Gastrocnemius medialis (tissue), 4 donors: ENCODE measurements at places on chromosomes 5 and 9. TPM values are rescaled to one million over a fixed set of nuclear protein-coding genes. Genes with fewer than 3 reads are reported as not detected.

DNA sequence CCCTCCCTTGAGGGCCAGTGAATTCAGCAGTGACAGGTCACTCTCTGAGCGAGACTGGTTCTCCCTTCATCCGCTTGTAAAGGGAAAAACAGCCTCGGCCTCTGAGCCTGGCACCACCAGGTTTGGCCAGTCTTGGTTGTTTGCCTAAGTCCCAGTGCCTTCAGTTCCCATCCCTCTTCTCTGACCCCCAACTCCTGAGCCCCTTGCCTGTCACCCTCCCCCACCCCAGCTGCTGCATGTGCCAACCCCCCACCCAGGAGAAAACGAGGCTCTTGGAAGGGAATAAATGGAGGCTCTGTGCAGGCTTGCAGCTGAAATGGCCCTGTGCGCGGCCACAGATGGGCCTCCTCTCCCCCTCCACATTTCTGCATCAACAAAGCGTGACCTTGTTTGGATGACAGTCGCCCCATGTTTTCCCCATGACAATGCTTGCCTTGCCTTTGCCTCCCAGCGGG, 3.1 kb downstream of the URM1 start:
- DNase-seq = no peak
- H3K27me3 ChIP-seq = no peaks in the 10 kb centered on the region
- H3K36me3 ChIP-seq = no peaks in the 10 kb centered on the region
- no peak overlapping the region for H3K27ac ChIP-seq
- no peak overlapping the region for H3K4me3 ChIP-seq
- H3K4me1 ChIP-seq = peaks cover 16% of the 10 kb centered on the region

- no peak overlapping the region for H3K4me3 ChIP-seq
- no peaks in the 10 kb centered on the region for H3K4me1 ChIP-seq
- no peak for DNase-seq
- no peaks in the 10 kb centered on the region for H3K27me3 ChIP-seq
Observed at GRCh38 chr5:76870046-76870445, 20.2 kb downstream of the S100Z start.

PCDHA1 gene
- total RNA-seq = not detected

ANKRD33B gene
- total RNA-seq = 38.9 TPM

RNF183 gene
- total RNA-seq = not detected

GRCh38 chr9:128316421-128316820, 5.8 kb downstream of the TRUB2 start:
- DNase-seq = no peak
- H3K4me1 ChIP-seq = peaks cover 3% of the 10 kb centered on the region
- no peaks in the 10 kb centered on the region for H3K27me3 ChIP-seq
- H3K36me3 ChIP-seq = peaks cover 65% of the 10 kb centered on the region
- no peak overlapping the region for H3K27ac ChIP-seq

DNA sequence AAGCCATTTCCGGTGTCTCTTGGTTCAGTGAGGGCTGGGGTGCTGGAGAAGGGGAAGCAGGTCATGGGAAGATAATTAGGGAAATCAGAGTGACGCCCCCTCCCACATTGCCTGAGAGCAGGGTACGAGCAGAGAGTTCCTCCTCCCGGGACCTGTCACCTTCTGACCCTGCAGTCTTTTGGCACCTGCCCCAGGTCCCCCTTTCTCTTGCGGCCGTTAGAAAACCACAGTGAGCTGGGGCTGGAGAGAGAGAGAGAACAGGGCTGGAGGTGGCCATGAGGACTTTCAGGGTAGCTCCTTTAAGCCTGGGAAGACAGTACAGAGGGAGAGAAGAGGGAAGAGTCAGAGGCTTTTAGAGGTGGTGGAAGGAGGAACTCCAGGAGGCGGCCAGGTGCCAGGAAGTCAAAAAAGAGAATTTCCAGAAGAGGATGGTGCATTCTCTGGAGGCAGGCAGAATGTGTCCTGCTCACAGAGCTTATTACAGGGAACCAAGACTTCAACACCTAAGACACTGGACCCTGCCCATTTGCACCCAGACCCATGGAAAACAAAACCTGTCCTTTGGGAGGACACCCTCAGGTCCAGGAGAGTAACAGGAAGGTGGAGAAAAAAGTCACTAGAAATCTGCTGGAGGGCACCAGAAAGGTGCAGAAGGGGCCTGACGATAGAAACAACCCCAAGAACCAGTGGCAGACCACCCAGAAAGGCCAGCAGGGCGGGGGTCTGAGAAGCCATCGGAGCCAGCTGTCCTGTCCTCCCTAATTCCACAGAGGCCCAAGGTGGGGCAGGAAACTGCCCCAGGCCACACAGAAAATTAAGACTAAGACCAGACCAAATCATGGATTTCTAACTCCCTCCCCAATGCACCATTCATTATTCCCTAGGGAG, 6.5 kb upstream of the ACSL6 start:
- no peaks in the 10 kb centered on the region for H3K36me3 ChIP-seq
- H3K4me1 ChIP-seq = no peaks in the 10 kb centered on the region
- no peak for DNase-seq

DNA sequence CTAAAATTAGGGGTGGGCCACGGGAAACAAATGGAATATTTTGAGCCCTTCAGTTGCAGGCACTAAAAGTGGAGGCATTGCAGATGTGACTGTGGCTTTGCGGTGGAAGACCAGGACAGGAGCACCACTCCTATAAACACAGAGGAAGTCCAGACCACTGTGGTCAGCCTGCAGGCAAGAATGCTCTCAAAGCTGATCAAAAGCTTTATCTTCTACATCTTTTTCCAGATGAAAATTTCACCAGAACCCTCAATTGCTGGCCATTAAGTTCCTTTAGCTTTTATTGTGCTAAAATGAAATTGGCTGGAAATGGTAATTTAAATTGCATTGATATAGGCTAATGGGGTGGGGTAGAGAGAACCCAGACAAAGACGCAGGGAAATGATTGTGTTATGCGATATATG, 208.8 kb downstream of the ERCC6L2 start:
- H3K27ac ChIP-seq = no peak overlapping the region
- H3K4me1 ChIP-seq = no peaks in the 10 kb centered on the region
- H3K36me3 ChIP-seq = no peaks in the 10 kb centered on the region
- H3K4me3 ChIP-seq = no peak overlapping the region

MLLT3 gene
- total RNA-seq = 4.0 TPM

DNA sequence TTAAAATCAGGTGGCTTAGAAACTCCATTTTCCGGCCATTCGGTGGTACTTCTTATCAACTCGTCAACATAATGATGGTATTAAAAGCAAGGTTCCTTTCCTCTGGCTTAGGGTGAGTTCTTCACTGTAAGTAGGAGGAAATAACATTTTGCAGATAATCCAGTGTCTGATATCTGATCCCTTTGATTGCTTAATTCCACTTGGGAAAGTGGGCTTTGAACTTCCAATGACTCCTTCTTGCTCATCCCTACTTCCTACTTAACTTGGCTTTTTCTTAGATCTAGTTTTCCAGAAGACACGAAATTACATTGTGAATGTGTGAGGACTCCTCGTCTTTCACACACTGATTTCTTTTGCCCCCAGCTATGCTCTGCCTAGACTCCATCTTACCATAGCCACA, 31.5 kb downstream of the DDX31 start:
- no peak for DNase-seq
- no peak overlapping the region for H3K27ac ChIP-seq

DNA sequence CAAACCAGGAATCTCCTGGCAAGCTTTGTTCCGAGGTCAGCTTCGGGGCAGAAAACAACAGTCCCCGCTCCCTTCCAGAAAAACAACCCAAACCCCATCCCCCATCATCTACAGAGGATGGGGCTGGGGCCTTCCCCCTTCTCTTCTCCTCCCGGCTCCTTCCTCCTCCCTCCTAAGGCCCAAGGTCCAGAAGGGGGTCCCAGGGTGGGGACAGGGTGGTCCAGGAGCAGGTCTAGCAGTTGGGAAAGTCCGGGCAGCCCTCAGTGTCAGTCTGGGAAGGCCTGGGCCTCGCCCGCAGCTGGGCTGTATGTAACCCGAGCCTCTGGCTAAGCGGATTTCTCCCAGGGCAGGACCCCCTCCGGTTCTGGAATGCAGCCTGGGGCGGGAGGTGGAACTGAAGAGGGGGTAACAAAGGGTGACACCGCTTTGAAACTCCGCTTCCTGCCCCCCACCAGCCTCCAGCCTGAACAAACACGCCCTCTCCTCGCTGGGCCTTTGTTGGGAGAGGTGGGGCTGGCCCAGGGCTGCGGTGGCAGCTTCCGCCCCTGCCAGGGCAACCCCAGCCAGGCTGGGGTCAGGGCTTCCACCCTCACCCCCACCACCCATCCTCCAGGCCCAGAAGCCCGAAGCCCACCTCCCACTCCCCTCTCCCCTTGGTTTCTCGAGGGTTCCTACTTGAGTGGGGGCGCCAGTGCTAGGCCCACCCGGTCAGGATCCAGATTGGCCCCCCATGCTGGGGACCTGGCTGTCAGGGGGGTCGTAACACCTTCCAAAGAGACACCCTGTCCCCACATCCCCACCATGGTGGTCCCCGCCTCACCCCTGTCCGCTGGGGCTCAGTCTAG, 63.5 kb downstream of the C9orf50 start:
- no peak for DNase-seq
- no peak overlapping the region for H3K27ac ChIP-seq

DNA sequence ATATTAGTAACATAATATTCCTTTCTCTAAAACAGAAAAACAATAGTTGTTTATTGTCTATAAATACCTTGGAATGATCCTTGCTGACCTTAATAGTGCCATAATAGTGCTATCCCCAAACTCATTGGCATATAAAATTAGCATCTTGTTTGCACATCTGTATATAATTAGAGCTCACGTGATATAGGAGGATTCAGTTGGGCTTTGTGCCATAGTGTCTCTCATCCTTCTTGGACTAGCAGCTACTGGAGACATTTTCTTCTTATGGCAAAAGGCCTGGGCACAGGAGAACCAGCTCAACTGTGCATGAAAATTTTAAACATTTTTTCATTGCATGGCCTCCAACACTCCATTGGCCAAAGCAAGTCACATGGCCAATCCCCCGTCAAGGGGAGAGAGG, 342.5 kb downstream of the SPATA31D1 start:
- H3K27me3 ChIP-seq = no peaks in the 10 kb centered on the region
- peaks cover 19% of the 10 kb centered on the region for H3K4me1 ChIP-seq
- H3K4me3 ChIP-seq = no peak overlapping the region

- no peak overlapping the region for H3K4me3 ChIP-seq
- no peaks in the 10 kb centered on the region for H3K27me3 ChIP-seq
- H3K27ac ChIP-seq = no peak overlapping the region
- no peaks in the 10 kb centered on the region for H3K36me3 ChIP-seq
- no peaks in the 10 kb centered on the region for H3K4me1 ChIP-seq
Observed at GRCh38 chr9:120326049-120326693, 253.8 kb downstream of the CDK5RAP2 start.

DNA sequence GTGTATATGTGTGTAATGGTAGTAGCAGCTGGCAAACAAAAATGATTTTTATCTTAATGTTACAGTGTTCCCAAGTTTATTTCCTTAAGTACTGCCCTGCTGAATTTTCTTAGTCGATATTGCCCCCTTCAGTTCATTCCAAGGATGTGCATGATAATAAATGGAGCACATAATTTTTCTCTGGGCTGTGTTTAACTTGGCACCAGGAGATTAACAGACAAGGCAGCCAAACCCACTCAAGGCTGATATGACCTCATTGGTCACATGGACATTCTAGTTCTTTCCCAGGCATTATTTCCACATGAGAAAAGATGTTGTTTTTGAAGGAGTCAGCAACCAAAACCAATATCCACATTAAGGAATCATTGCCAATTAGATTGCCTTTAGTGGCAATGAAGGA, 61.8 kb downstream of the COX7C start:
- no peak for DNase-seq
- H3K36me3 ChIP-seq = no peaks in the 10 kb centered on the region
- H3K27ac ChIP-seq = no peak overlapping the region
- H3K4me1 ChIP-seq = no peaks in the 10 kb centered on the region
- no peaks in the 10 kb centered on the region for H3K27me3 ChIP-seq

DNA sequence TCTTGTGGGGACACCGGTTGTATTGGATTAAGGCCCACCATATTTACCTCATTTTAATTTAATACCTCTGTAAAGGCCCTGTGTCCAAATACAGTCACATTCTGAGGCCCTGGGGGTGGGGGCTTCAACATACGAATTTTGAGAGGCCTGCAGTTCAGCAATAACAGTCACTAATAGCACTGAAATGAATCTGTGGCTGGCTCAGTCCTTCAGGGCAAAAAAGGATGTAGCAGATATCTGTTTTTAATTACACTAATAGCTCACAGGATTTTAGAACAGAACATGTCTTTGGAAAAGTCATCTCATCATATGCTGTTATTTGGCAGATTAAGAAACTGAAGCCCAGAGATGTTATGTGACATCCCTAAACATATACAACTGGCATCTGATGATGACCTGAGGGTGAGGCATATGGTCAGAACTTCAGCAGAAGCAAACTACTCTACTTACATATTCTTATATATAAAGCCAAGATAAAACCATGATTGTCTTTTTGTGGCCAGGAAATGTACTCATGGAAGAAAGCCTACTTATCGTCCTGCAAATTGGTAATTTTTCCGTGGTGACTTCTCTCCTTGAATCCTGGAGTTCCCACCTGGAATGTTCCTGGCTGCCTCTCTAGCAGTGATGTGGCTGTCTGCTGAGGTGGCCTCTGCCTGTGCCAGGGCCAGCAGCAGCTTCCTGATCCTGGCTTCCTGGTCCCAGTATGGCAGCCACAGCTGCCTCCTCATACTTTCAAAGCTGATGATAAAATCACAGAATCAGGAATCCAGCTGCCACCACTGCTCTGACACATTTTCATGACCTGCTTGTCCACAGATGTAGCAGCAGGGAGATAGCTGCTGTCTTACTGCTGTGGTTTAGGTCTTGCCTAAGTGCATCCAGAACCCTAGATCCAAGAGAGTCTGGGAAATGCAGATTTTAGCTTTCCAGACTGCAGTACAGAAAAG, 72.1 kb upstream of the ANKRD55 start:
- H3K36me3 ChIP-seq = no peaks in the 10 kb centered on the region
- no peaks in the 10 kb centered on the region for H3K27me3 ChIP-seq
- no peaks in the 10 kb centered on the region for H3K4me1 ChIP-seq
- H3K4me3 ChIP-seq = no peak overlapping the region

PHPT1 gene
- 150 TPM for total RNA-seq

IFNA2 gene
- not detected for total RNA-seq

APBB3 gene
- 10.1 TPM for total RNA-seq

DNA sequence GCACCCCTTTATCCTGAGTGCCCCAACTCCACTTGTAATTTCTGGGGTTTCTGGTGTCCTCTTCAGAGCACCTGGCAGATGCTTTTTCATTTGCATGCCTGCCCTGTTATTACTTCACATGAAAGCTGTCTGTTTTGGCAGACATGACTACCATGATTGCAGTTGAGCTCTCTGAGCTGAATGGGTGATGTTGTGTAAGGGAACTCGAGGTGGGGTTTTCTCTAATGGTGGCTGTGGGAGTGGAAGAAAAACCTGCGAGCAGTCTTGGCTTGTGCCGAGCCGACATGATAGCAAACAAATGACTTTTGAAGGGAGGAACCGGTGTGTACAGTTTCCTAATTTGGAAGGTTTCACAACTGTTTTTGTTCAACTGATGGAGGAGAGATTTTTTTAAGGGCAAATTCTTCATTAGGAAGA, 196.2 kb downstream of the AOPEP start:
- DNase-seq = peak; percentile 63
- H3K4me3 ChIP-seq = no peak overlapping the region
- H3K4me1 ChIP-seq = peaks cover 32% of the 10 kb centered on the region
- H3K27ac ChIP-seq = peak overlapping the region; percentile 65
